CD4-positive, alpha-beta memory T cell (primary cell): ENCODE measurements at places on chromosomes 6 and 20. TPM values are rescaled to one million over a fixed set of nuclear protein-coding genes. Genes with fewer than 3 reads are reported as not detected.

GRCh38 chr6:132675749-132676148, 16.8 kb upstream of the TAAR1 start:
- no peak for DNase-seq

DNA sequence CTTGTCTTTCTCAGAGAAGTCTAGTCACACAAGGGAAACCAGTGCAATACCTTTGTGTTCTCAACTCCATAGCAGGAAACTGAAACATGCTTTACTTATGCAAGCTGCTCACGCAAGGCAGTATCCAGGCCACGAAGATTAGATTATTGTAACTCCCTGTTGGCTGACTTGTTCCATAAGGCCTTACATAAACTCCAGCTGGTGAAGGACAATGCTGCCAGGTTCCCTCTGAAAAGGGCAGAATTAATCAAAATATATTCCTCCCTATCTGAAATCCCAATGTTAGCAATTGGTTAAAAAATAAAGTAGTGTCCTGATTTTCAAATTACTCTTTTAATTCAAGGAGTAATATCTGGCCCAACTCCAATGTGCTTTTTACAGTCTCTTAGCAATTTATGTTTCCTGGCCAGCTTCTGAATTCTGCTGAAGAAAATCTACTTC, 966.6 kb downstream of the HACE1 start:
- DNase-seq: no peak

- no peak for DNase-seq
Measured at GRCh38 chr20:17017232-17017631, 209.6 kb upstream of the PCSK2 start.

DNA sequence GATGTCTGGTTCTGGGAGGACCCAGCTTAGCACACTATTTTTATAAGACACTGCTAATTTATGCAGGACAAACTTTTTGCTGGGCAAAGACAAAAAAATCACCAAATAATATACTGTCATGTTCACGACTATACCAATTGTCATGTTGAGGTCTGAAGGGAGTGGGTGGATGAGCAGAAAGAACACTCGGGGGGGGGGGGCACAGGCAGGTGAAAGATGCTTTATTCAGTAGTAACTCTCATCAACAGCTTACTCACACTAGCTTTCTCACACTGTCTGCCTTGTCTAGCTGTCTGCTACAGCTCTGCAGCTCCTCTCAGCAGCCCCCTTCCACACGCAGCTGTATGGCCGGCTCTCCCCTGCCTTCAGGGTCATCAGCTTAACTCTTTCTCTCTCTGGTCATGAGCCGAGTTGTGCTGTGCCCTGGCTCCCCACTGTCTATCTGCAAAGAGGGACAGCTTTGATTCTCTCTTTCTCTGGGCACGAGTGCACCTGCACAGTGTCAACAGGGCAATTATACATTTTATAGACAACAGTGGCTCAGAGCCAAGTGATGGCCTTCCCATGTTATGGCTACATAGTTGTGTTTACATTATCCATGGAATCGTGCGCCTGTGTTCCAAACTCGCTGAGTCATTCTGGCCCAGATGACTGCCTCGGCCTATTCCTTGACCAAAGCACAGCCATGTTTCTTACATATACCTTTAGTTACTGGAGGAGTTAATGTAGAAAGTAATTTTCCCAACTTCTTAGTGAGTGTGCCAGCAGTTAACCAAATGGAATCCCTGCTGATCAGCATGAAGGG, 187.7 kb upstream of the PRSS16 start:
- no peak for DNase-seq

GRCh38 chr20:38892091-38892981, 33.9 kb upstream of the FAM83D start:
- no peak for DNase-seq

GRCh38 chr6:132136981-132137380, 185.8 kb upstream of the CCN2 start:
- DNase-seq: no peak

GRCh38 chr6:161748535-161749416, 474.9 kb upstream of the AGPAT4 start:
- no peak for DNase-seq

DNA sequence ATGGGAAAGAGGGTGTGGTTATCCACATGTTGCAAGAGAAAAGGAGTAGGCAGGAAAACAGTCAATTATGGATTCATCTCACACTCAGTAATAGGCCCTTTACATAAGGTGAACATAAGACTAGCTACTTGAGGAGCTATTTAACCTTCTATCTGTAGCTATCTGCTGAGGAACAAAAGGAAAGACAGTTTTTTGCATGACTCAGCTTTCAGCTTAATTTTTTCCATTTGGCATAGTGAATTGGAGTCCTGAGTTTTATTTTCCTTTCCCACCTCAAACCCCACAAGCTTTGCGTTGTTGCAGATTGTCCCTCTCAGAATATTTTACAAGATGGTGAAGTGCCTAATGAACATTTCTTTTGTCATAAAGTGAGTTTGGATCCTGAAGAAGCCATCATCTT, 32.4 kb downstream of the UBD start:
- DNase-seq: no peak

GRCh38 chr6:43834528-43835155, 64.6 kb downstream of the VEGFA start:
- no peak for DNase-seq

DNA sequence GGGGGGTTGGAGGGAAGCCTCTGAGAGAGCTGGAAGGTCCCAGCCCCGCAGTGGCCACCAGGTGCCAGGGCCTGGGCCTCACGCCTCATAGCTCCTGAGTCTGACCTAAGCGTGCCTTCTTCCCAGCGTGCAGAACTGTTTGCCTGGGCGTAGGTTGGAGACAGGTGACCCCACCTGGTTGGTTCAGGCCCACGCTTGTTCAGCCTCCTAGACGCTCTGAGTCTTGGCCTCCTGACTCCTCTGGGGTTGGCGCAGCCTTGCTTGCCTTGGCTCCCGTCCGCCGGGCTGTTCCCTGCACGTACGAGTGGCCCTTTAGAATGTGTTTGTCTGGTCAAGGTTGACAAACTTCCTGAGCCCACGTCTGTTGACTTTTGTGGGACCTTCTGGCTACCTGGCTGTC, 70.8 kb downstream of the EYA2 start:
- no peak for DNase-seq

DNA sequence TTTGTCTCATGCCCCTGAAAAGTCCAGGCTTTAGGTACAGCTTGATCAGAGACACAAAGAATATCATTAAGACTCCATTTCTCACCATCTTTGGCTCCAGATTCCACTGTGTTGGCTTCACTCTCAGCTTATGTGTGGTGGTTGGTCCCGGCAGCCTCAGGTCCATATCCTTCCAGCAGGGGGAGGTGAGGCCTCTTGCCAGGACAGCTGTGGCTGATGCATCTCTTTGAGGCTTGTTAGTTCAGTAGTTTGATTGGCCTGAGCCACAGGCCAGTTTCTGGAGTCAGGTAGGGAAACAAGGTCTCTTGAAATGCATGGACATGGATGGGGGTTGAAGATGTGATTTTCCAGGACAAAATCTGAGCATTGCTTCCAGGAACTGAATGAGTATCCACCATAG, 62.4 kb downstream of the JAG1 start:
- no peak for DNase-seq

DNA sequence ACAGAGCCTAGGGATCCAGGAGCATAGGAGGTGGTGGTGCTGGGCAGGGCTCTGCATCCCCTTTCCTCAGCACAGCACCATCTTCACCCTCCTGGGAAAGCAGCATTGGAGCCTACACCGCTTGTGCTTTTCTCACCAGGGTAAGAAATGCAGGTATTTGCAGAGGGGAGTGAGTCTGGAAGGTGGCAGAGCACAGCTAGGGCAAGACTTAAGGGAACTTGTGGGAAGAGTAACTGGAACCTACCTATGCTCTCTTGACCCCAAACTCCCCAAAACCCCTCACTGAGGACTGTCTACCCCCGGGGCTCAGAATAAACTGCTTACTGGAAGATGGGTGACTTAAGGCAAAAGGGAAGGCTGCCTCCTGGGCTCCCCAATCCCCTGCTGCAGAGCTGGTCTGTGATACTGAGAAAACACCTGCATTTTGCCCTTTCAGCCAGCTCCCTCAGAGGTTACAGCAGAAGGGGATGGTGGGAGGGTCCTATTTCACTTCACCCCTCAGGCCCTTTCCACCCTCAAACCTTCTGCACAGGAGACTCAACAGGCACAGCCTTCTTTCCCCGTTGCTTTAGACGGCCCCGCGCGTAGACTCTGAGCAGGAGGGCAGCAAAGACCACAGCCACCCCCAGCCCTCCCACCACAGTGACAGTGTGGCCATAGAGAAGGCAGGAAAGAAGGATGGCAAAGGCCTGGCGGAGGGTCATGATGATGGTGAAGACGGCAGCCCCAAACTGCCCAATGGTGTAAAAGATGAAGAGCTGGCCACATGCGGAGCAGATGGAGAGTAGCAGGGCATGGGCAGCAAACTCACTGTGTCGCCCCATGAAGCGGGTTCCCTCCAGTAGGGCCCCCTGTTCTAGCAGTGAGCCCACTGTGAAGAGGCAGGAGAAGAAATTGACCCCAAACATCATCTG, 2.9 kb downstream of the SLC35B2 start:
- DNase-seq: no peak

- DNase-seq: no peak
Measured at GRCh38 chr20:48658505-48658904, 169.3 kb downstream of the PREX1 start.

GRCh38 chr6:57209030-57209429, 13.1 kb downstream of the RAB23 start:
- DNase-seq: no peak

- no peak for DNase-seq
Measured at GRCh38 chr20:38270869-38271605, 10.5 kb upstream of the KIAA1755 start.

DNA sequence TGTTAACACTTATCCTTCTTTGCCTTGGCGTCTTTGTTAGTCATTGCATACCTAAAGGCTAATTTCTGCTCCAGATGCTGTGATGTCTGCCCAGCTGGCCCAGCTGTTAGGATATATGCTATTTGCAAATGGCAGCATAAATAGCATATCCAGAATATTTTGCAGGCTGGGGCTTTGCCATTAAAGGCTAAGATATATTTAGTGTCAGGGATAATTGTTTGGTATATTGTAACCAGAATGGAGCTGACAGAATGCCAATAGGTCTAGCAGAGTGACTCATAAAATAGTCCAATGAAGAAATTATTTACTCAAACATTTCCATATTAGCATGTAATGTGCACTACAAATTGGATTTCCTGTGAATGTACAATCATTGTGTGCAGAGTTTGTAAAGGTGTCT, 584.1 kb upstream of the FLRT3 start:
- no peak for DNase-seq

DNA sequence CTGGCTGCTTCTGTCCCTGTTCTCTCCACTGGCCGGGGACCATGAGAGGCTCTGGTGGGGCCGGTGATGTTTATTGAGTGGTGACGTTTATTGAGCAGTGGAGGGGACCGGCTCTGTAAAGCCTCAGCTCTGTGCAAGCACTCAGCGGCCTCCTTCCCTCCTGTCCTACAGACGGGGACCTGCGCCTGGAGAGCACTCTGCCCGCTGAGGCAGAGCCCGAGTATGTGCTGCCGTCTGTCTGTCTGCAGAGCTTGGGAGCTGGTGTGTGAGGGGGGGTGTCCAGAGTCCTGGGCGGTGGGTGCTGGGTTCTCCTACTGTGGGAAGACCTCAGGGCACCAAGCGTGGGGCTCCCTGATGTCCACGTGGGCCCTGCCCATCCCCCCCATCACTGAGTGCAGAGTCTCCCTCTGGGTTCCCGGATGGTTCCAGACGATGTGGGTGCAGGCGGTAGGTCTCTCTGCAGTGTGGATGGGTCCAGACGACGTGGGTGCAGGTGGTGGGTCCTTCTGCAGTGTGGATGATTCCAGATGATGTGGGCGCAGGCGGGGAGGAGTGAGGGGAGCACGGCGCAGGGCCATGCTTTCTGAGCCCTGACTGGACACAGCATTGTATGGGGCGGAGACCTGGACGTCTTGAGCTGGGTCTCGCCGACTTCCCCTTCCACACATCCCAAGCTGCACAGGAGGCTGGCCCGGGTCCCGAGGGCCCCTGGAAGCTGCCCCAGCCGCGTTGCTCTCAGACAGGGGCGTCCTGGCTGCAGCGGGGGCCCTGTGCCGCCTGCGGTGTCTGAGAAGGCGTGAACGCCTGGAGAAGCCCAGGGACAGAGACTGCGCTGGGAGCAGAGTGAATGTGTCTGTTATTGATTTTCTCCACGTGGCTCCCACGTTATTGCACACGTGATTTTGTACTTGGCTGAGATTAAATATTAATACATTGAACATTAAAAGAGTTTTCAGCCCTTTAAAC, 14.9 kb upstream of the BHLHE23 start:
- DNase-seq: no peak

DNA sequence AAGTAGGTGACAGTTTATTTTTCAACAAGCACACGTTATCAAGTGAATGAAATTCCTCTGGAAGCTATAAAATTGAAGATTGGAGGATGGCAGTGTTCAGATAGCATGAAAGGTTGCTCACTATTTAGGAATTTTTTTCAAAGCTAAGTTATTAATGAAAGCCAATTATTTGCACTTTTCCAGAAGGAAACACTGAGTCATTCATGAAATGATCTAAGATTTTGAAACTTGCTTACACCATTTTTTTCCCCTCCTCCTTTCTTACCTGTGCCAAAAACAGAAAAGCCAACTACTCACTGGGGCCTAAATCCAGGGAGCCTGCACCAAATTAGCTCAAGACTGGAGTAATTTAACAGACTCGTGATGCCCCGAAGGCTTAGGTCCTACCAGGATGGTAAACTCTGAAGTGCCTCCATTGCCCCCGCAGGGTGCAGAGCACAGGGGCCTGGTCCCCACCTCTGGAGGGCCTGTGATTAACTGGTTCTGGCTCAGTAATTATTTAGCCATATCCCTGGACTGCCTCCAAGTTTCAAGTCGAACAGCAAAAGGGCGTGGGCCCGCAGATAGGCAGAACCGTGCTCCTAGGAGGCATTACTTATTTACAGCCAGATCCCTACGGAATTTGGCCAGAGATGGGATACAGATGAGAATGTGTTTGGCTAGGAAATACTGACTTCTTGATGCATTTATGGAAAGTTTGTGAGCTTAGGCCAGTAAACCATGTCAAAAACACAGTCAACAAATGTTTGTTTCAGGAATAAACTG, 28.0 kb upstream of the ZNF217 start:
- DNase-seq: no peak

DNA sequence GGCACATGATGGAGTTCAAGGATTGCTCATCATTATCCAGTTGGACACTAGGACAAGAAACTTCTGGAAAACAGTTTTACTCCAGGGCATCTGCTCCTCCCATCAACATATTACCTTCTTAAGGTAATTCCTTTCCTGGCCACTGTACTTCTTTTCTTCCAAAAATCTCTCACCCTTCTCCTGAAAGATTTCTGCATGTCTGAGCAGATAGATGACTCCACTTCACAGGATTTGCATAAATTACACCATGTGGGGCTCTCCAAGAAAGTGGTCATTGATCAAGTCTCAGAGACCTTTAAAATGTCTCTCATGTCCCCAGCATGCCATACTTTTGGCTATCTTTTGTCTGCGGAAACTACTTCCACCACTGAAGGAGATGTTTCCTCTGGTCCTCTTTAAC, 103.2 kb upstream of the TNFAIP3 start:
- no peak for DNase-seq

SLC52A3 gene
- not detected for total RNA-seq

LST1 gene
- 20.3 TPM for total RNA-seq

C6orf118 gene
- not detected for total RNA-seq

FILIP1 gene
- not detected for total RNA-seq

SRSF6 gene
- 186 TPM for total RNA-seq

SPDEF gene
- total RNA-seq: not detected

NDUFAF4 gene
- total RNA-seq: 24.3 TPM

PAX1 gene
- not detected for total RNA-seq

SLC22A16 gene
- total RNA-seq: not detected

GHRH gene
- not detected for total RNA-seq

PTCRA gene
- total RNA-seq: not detected

MKKS gene
- 14.6 TPM for total RNA-seq

CD2AP gene
- total RNA-seq: 25.8 TPM

BEND6 gene
- not detected for total RNA-seq

C6orf136 gene
- total RNA-seq: 35.0 TPM

FNDC11 gene
- total RNA-seq: 1.2 TPM

CNKSR3 gene
- total RNA-seq: not detected
